ENCODE measurements at places on chromosomes 2 and 18.

GRCh38 chr2:238667639-238668038 is 180.2 kb upstream of the TWIST2 start:
- no peak for DNase-seq

GRCh38 chr2:19711470-19712372 is 190.1 kb downstream of the TTC32 start:
- peak; percentile 68 for DNase-seq

DNA sequence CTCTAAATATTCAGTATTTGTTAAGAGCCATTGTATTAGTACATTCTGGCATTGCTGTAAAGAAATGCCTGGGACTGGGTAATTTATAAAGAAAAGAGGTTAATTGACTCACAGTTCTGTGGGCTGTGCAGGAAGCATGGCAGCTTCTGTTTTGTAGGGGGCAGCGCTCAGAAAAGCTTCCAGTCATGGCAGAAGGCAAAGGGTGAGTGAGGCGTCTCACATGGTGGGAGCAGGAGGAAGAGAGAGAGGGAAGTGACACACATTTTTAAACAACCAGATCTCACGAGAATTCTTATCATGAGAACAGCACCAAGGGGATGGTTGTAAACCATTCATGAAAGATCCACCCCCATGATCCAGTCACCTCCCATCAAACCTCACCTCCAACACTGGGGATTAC is 13.8 kb upstream of the CCDC102B start:
- DNase-seq, result no peak

DNA sequence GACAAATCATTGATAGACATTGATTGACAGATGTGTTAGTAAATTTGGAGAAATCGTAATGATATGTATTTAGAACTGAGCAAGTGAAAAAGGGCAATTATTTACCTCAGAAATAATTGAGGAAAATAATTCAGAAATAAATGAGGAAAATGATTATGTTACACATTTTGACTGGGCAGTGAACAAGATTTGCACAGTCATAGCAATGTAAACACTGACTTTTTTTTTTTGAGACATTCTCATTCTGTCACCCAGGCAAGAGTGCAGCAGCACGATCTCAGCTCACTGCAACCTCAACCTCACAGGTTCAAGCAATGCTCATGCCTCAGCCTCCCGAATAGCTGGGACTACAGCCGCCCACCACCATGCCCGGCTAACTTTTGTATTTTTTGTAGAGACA is 211.7 kb downstream of the SP3 start:
- no peak for DNase-seq

- DNase-seq, result peak; percentile 63
Measured at GRCh38 chr18:31207391-31207790, 44.7 kb upstream of the DSC1 start.

DNA sequence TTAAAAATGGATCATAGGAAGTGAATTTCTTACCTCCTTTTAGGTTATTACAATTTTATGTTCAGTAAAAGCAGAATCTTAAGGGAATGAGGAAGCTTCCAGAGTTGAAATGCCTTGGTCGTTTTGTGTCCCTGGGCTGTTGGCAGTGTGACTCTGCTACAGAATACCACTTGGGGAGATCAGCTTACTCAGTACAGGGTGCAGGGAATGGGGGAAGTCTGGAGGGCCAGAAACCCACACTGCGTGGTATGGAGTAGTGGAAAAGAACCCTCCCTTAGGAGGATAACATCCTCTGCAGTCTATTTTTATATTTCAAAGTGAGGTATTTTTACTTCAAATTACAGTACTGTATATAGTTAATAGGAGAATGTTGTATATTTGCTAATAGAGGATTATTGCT is 51.1 kb downstream of the R3HDM1 start:
- no peak for DNase-seq

- DNase-seq, result no peak
Measured at GRCh38 chr2:111222204-111222866, 101.6 kb downstream of the BCL2L11 start.

GRCh38 chr18:41731884-41732283 is 223.2 kb upstream of the PIK3C3 start:
- no peak for DNase-seq

- DNase-seq, result no peak
Measured at GRCh38 chr2:188328419-188328818, 36.7 kb downstream of the GULP1 start.

GRCh38 chr2:81007104-81007503 is 702.6 kb upstream of the LRRTM1 start:
- DNase-seq, result no peak

DNA sequence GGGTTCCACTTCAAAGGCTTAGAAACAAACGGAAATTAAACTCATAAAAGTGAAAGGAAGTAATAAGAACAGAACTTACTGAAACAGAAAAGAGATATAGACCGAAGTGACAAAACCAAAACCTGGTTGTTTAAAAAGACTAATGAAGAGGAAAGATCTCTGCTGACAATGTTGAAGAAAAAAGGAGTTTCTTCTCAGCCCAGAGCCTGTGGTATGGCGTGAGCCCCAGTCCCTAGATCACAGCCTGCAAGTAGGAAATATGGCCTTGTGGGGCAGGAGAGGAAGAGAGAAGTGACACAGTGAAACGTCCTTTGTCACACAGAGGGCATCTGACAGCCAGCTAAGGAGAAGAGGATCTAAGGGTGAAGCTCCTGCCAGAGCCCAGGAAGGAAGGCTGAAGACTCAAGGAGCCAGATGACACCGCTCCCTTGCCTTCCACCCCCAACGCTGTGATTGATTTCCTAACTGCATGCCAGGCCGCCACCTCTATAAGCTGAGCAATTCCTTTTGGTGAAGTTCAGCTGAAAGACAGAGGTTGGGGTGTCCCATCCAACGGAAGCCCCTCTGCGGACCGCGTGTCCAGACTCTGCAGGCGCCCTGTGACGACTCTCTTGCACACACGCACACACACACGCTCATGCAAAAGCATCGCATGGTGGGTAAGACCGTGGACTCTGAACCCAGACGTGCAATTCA is 141.1 kb downstream of the HDAC4 start:
- peak; percentile 32 for DNase-seq

GRCh38 chr18:46385124-46385523 is 271.9 kb downstream of the LOXHD1 start:
- DNase-seq, result no peak

DNA sequence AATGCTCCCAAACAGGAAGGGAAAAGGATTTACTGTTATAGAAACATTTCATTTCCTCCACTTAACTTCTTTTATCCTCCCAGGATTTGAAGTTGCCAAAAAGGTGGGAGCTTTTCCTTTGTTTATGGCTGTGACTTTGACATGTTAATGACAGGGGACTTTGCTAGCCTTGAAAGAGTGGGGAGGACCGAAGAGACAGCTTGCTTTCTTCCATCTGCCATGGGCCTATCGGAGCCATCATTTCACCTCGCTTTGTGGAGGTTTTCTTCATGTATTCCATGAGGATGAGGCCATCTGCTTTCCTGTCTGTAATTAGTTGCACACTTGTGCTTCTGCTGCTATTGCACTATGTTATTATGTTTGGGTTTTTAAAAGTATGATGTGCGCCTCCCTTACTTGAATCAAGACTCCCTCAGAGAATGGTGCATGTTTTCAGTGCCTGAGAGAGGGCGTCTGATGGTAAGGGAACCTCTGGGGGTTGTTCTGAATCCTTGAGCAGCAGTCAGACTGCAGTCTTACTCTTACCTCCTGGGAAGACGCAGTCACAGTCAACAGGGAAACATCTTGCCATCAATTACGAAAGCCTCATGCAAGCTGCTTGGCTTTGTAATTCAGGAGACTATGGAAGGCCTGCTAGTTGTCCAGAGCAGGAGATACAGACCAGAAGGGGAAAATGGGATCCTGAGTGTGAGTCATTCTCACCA is 173.3 kb upstream of the MGAT5 start:
- no peak for DNase-seq

GRCh38 chr2:184597571-184597991 is 748 bp upstream of the ZNF804A start:
- DNase-seq, result peak; percentile 65

- DNase-seq, result peak; percentile 89
Measured at GRCh38 chr18:22044474-22045220, 124.7 kb upstream of the GATA6 start.

DNA sequence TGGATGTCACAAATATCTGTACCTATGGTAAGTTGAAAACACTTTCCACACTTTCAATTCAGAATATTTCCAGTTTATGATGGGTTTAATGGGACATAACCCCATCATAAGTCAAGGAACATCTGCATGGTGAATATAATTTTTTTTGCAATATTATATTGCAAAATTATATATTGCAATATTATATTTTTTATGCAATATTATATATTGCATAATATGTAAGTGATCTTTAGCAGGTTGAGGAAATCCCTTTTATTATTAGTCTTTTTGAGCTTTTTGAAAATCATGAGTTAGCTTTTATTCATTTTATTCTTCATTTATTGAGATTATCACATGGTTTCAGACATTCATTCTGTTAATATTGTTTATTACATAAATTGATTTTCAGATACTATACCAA is 342.2 kb upstream of the GALNT5 start:
- DNase-seq, result no peak

- DNase-seq, result no peak
Measured at GRCh38 chr18:354003-354402, 86.2 kb upstream of the THOC1 start.

GRCh38 chr2:228373191-228373590 is 191.7 kb upstream of the SPHKAP start:
- DNase-seq, result no peak

GRCh38 chr2:84805250-84805958 is 75.5 kb downstream of the TRABD2A start:
- no peak for DNase-seq

DNA sequence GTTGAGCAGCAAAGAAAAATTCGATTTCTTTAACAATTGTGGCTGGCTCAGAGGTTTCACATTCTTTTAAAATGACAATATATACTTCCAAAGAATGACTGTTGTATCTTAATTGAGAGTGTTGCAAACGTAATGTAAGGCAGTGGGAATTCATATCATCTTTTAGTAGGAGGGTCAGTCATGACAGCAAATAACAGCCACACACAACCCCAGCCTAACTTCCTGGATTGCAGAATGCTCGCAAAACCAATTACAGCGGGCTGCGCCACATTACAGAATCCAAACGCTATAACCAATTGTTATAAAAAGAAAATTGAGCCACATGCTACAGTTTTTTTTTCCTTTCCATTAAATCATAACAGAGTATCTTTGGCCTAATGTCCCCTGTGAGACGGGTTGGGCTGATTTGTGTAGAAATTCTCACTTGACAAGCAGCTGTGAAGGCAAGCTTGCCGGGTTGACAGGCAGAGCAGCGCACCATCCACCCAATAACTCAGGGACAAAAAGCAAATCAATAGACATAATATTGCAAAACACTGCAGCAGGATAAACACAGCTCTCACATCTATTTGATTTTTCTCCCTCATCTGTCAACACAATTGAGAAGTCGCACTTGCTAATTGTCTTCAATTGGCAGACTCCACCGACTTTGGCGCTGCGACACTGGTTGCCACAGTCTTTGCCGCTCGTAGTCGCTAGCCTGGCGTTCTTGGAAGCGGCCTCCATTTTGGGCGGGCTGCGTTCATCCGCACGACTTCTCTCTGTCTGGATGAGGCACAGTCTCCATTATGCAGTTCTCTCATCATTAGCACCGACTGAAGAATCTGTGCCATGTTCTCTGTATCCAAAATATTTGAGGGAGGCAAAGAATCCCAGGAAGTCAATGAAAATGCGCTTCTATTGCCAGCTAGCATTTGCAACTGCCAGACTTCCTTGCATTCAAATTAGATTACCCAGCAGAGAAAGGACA is 95.0 kb upstream of the CCDC68 start:
- no peak for DNase-seq

DNA sequence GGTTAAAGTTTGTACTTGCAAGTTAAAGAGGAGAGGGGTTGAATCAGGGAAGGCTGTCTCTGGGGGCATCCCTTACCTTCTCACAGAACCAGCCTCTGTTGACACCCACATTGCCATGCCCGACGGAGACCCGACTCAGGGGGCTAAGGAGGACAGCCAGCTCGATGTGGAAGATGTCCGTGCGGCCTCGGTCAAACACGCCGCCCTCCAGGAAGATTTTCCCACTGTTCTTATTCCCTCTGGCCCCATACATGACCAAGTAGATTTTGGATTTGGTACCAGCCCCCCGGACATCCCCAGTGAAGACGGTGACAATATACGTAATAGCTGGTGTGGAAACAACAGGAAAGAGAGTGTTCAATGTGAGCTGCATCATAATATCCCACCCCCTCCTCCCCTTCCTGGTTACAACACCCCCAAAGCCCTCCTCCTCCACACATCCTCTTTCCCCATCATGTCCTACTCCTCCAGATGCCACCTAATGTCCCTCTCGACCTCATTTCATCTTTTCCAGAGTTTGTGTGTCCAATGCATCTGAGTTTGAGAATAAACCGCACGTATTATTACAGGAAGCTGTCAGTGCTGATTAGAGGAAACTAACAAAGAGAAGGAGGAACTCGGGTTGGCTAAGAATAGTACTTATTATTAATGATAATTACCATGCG is 55.7 kb downstream of the LOXHD1 start:
- no peak for DNase-seq

GRCh38 chr2:143333847-143334246 is 204.6 kb downstream of the ARHGAP15 start:
- DNase-seq, result no peak

DNA sequence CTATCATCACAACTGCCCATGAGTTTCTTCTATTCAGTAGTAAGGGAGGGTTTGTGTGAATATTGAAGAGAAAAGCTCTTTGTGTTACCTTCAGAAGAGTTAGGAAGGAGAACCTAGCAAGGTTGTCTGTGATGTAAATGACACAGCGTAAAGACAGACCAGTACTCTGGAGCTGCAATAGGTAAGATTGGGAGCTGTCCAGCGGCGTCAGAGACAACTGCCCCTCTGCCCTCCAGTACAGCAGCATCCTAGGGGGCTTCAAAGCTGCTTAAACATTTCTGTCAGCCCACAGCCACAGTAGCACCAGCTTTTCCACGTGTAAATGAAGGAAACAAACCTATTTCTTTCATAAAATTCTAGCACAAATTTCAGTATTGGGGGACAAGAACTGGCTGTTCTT is 34.5 kb downstream of the NYAP2 start:
- no peak for DNase-seq

- DNase-seq, result no peak
Measured at GRCh38 chr18:8080092-8080491, 513.0 kb downstream of the PTPRM start.

Data from large intestine (tissue), 12 donors.